Eye (tissue), 1 donor: ENCODE measurements at places on chromosomes 1 and 21.

GRCh38 chr1:26285366-26286063, 5.6 kb downstream of the SH3BGRL3 start:
- DNase-seq, result no peak

DNA sequence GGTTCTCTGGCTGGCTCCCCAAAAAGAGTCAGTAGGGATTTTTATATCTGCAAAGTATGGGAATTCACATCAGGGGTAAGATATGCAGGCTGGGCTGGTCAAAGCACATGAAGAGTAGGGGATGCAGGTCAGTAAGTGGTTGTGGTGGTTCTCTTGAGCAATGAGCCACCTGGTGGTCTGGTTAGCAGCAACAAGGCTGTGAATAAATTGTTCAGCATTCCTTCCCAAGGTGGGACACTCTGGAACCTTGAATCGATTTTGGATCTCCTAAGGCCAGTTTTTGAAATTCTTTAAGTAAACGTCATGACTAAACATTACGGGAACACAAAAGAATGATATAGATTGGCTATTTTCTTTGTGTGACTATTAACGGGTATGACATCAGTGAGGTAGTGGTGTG, 563.0 kb upstream of the NEGR1 start:
- DNase-seq, result no peak

- no peak for DNase-seq
These were observed 57.9 kb upstream of the RUNX3 start for GRCh38 chr1:24987875-24988557.

DNA sequence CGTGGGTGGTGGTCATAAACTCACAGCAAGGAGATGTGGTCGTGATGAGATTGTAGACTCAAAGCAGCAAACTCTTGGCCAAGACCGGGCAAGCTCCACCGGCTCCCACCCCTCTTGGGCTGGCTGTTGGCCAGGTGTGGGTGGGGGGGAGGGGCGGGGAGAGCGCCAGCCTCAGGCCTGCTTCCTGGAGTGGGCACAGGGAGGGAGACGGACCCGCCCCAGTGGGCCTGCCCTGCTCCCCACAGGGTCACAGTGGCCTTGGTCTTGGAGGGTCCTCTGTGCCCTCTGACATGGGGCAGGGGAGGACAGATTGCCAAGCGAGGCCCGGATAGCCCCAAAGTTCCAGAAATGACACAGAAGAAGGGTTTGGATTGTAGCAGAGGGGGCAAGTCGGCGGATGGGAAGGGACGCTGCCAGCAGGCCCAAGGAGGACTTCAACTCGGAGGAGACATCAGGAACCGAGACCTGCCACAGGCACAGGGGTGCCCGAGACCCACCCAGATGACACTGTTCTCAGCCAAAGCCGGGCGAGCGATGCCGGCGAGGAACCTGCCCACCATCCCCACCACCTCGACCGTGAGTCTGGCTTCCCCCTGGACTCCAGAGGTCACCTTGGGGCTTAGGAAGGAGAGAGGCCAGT, 85.4 kb upstream of the ACTRT2 start:
- DNase-seq, result no peak

GRCh38 chr1:54971317-54971791, 9.1 kb upstream of the TMEM61 start:
- no peak for DNase-seq

DNA sequence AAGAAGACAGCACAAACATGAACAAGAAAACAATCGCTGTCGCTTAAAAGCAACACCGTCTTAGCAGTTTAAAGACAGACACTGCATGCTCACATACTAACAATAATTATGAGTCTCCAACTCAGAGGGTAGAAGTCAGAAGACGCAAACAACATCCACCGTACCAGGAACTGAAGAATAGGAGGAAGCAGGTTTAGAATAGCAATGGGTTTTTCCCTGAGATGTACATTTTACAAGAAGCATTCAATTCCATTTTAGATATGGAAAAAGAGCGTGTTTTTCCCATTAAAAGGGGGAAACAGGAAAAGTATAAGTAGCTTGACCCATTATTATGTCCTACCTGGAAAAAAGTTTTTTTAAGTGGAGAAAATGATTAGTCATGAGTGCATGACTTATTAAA, 34.5 kb upstream of the KCNE1 start:
- no peak for DNase-seq

GRCh38 chr1:27393641-27394281, 1.3 kb downstream of the GPR3 start:
- DNase-seq, result no peak

DNA sequence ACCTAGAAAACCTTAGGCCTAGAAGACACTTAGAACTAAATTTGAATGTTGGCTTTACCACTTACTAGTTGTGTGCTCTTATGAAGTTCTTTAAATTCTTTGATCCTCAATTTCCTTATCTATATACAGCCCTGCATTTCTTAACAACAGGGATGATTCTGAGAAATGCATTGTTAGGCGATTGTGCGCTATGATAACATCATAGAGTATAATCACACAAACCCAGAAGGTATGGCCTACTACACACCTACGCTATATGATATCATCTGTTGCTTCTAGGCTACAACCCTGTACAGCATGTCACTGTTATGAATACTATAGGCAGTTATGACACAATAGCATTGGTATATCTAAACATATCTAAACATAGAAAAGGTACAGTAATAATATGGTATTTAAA, 137.4 kb downstream of the CHD1L start:
- no peak for DNase-seq

GRCh38 chr1:170032531-170033280, 41.8 kb downstream of the KIFAP3 start:
- no peak for DNase-seq

- no peak for DNase-seq
These were observed 163.2 kb upstream of the COL6A1 start for GRCh38 chr21:45818276-45818903.

DNA sequence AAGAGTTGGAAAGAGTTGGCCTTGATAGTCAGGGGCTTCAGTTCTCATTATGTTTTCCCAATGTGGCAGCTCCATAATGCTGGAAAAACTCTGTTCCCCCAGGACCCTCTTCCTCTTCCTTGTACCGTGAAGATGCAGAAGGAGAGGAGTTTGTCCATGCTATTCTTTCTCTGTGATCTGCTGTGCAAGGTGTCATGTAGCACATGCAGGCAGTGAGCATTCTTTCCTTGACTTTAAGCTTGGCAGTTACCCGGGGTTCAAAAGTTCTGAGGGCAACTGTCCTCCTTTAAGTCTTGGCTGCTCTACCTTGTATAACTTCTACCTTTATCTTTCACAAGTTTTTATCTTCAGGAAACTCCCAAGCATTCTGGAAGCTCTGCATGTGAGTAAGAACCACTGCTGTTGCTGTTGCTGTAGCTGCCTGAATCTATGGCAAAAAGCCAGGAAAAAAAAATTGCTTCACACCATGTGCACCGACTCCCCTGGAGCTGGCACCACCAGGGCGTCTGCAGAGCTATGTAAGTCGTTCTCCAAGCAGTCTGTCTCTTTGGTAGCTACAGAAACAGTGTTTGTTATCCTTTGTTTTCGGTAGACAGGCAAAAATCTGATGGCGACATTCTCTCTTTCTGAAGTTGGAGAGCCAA, 42.7 kb upstream of the SLC16A1 start:
- peak; percentile 9 for DNase-seq

DNA sequence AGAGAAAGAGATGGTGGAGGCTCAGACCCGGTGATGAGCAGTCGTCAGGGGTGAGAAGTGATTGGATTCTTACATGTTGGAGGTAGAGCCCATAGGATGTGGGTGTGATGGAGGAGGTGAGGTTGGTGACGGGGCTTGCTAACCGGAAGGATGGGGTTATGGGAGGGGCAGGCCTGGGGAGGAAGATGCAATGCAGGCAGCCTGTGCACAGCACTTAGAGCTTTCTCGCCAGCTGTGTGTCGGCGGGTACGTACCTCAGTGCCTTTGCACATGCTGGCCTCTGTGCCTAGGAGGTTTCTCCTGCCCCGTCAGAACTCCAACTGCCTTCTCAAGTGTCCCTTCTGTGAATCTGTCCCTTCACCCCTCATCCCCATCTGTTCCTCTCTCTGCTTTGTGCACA, 2.9 kb upstream of the BSND start:
- DNase-seq, result no peak

GRCh38 chr1:204828352-204828850, 42.3 kb upstream of the NFASC start:
- peak; percentile 93 for DNase-seq

DNA sequence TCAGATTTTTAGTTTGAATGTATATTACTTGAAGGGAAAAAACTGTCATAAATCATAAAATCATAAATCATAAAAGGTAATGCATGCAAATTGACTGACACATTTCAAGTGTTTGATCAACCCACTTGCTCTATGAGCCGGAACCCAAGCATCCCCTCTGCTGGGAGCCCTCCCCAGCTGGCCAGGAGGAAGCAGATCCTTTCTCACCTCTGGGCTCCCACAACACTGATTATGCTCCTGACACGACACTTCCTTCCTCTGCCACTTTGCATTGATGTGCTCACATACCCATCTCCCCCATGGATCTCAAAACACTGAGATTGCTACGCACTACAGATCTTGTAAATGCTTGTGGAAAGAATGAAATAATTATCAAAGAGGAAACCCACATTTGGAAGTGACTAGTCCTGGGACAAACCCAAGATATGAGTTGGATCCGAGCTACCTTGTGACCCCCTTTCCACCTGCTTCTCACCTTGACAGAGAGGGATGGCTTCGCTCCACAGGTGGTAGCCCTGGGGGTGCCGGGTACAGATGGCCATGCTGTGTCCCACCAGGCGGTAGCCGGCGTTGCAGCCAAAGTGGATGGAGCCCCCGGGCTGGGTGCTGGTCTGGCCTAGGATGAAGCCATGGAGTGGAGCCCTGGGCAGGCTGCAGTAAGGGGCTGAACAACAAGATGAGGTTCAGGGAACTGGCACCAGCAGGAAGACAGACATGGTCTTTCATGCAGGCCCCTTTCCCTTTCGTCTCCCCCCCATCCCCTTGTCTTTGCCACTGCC, 104.6 kb downstream of the ZSCAN20 start:
- DNase-seq, result no peak

- DNase-seq, result peak; percentile 60
These were observed 76.2 kb upstream of the VAMP3 start for GRCh38 chr1:7694600-7695496.

DNA sequence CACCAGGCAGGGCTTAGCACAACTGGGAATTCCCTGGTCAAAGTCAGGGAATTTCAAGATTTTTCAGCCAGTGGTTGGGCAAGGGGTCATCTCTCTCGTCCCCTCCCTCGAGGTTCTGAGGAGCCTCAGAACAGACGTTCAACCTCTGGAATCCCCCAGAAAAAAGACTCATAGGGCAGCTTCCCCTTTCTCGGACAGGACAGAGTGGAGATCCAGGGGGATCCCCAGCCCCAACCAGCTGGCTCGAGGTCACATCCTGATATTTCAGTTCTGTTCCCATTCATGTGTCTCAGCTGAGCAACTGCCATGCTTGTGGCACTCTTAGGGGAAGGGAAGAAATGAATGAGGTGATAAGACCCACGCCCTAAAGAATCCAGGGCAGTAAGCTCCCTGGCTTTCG, 4.9 kb upstream of the LAD1 start:
- no peak for DNase-seq

- no peak for DNase-seq
These were observed 73.5 kb upstream of the WNT4 start for GRCh38 chr1:22216210-22216883.

- no peak for DNase-seq
These were observed 2065.2 kb downstream of the MRPL39 start for GRCh38 chr21:23542097-23542496.

- no peak for DNase-seq
These were observed 4.9 kb upstream of the LRRC3 start for GRCh38 chr21:44450402-44450801.

DNA sequence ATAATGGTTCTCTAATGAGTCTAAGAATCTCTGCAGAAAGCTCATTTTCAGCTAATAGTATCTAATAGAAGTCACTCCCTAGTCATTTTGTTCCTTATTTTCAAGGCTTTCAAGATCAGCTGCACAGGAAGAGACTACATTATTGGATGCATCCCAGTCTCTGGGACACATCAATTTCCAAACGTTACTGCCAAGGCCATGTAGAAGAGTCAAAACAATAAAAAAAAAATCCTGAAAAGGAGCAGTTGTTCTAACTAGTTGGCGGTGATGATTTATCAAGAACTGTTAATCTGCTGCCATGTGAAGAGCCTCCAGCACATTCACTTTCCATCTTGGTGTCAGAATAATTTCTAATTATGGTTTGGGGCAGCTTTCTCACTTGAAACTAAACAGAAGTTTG, 5.7 kb downstream of the DDAH1 start:
- no peak for DNase-seq

DNA sequence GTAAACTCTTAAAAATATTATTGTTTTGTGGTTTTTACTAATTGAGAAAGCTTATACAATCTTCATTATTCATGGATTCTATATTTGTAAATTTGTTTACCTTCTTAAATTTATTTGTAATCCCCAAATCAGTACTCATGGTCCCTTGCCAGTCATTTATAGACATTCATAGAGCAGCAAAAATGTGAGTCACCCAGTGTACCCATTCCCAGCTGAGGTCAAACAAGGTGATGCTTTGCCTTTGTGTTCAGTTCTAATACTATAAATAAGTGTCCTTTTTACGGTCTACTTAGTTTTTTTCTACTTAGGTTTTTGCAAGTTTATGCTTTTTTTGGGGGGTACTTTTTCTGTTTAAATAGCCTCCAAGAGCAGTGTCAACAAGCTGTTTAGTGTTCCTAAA, 36.1 kb downstream of the SORT1 start:
- DNase-seq, result no peak

GRCh38 chr1:64956010-64956640, 10.2 kb downstream of the JAK1 start:
- DNase-seq, result no peak

GRCh38 chr1:211748810-211749209, 73.4 kb upstream of the NEK2 start:
- DNase-seq, result no peak

DNA sequence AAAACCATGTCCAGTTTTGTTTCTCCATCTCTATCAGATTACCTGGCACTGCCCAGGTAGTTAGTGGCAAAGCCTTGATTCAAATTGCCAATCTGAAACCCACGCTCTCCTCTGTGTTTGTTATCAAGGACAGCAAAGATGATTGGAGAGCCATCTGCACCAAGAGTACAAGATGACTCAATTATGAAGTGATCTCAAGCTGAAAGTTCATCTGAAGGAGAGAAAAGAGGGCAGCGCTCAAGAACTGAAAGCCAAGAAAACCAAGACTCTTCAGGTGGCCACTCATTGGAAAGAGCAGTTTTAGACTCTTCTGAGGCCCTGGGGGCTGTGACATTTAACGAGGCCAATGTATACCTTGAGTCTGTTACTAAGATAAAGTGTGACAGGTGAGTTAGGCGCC, 13.8 kb downstream of the RXRG start:
- no peak for DNase-seq

- no peak for DNase-seq
These were observed 26.4 kb downstream of the CD48 start for GRCh38 chr1:160685266-160685665.

- no peak for DNase-seq
These were observed 5.8 kb upstream of the AHDC1 start for GRCh38 chr1:27609618-27610240.

DNA sequence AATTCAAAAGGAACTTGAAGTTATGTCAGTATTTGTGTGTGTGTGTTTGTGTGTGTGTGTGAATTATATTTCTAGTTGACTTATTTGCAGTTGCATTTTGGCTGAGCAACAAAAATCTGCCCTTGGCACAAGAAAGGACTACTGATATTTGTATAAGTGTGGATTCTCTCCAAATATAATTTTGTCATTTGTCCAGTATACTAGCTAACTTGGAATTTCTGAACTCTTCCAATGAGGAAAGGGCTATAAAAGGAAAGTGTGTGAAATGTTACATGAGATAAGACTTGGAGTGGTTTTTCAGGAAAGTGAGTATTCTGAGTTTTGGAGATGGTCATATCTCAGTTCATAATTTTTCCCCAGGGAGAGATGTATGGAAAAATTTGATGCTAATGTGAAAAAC, 1384.1 kb upstream of the B3GALT2 start:
- no peak for DNase-seq
